Activated CD4-positive, CD25-positive, alpha-beta regulatory T cell (primary cell): ENCODE measurements at places on chromosomes 16 and 17.

DNA sequence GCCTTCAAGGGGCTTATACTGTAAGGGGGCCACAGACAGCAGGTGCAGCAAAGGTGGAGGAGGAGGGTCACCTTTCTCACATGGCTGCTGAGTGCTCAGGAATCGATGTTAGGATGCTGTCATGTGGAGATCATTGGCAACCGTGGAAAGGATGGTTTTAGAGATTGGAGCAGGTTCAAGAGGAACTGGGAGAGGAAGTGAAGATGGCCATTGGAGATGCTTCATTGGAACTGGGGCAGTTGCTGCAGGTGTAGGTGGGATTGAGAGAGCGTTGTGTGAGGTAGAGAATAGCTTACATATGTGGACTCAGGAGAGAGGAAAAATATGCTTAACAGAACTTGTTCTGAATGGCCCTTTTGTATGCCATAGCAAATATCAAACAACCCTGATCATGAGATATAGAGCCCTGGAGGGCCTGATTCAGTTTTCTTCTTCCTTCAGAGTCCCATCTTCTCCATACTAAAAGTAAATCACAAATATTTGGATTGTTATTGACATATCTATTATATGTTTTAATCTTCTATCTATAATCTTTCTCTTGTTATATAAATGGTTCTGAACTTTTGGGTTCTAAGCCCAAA lies 40.8 kb downstream of the LDHD start:
- DNase-seq = no peak

DNA sequence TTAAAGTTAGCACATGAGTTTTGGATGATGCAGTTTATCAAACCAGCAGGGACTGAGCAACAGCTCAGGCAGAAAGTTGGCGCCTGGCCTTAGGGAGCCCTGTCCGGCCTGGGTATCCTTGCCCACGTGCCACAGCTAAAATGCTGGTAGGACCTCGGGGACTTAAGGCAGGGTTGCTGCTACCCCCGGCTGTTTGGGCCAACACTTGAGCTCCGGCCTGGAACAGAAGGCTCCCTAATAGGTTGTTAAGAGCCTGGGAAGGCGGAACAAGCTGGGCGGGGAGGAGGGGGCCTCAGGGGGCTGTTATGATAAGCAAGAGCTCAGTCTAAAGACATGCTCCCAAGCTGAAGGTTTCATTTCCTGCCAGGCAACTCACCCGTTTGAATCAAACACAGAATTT lies 39.7 kb downstream of the CUEDC1 start:
- DNase-seq = no peak

GRCh38 chr16:14489460-14489859 lies 140.6 kb downstream of the PARN start:
- DNase-seq = no peak

GRCh38 chr16:67240506-67240905 lies 6.8 kb downstream of the FHOD1 start:
- DNase-seq = no peak

GRCh38 chr17:74153821-74154430 lies 49.6 kb upstream of the RPL38 start:
- no peak for DNase-seq

DNA sequence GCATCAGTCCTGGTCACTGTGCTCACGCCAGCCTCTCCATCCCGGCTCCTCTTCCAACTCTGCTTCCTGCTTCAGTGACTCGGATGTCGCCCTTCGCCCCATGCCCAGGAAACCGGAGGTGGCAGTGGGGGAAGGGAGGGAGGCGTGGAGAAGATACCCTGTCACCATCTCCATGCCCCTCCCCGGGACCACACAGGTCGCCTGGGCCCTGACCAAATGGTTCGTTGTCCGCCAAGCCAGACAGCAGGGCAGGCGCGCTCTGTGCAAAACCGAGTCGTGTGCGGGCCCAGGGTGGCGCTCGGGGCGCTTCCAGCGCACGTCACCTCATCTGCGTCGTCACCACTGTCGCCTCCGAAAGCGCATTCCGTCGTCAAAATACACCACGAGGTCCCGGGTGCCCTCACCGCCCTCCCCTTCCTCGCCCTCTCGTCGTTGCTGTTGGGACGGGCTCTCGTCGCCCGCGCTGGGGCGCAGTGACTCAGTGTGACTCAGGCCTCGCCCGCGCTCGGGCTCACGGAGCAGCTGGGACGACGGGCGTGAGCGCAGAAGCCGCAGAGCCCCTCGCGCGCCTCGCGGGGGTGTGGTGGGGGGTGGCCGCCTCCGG lies 39.2 kb downstream of the ZNF778 start:
- peak; percentile 59 for DNase-seq

DNA sequence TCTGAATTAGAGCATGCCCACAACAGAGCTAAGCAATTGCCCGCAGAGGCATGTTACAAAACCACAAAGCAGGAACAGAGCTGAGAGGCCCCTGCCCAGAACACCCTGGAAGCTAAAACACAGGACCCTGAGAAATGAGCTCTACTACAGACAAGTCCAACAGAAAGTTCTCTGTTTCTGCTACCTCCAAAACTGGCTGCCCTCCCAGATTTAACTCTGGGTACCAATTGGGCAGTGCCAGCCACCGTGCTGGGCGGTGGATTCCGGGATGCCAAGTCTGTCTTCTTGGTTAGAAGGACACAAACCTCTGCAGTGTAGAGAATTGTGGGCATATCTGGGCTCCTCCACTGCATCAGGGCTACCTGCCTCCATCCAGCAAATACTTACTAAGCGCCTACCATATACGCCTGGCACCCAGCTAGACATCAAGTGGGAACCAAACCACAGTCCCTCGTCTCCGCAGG lies 1.0 kb downstream of the CMTM4 start:
- no peak for DNase-seq

GRCh38 chr16:67384778-67385510 lies 8.4 kb downstream of the TPPP3 start:
- DNase-seq = no peak

DNA sequence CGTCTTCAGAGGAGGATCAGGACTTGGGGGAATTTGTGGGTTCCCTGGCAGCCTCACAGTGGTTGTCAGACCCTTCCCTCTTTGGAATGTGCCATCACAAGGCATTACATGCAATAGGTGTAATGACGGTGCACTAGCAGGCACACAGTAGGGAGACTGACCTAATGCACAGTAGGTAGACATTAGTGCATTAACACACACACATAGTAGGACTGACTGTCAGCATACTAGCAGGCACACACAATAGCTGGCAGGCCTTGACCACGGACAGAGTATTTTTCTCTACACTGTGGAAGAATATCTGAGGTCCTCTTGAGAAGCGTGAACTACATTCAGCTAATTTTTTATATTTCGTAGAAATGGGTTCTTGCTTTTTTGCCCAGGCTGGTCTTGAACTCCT lies 10.9 kb upstream of the UBALD2 start:
- DNase-seq = no peak

DNA sequence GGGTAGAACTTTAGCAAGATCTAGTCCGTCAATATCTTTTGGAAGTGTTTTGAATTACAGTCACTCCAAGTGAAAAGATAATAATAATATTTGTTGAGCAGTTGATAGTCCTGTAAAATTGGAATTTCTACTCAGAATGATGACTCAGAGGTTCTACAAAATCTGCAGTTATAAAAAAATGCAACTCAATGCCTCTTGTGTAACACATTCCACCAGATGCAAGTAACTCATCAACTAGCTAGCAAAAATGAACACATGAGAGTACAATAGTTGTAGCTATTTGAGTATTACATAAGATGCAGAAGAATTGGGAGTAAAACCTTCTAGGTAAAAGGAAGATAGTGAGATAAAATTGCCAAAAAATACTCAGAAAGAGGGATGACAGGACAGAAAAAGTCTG lies 177.2 kb downstream of the CDH8 start:
- DNase-seq = no peak

GRCh38 chr17:7060165-7060891 lies 16.4 kb upstream of the SLC16A11 start:
- no peak for DNase-seq

GRCh38 chr17:9175700-9176467 lies 154.6 kb downstream of the NTN1 start:
- DNase-seq = no peak

GRCh38 chr17:74497471-74497870 lies 31.0 kb downstream of the CD300A start:
- DNase-seq = no peak

GRCh38 chr17:75178453-75178852 lies 4.3 kb downstream of the SUMO2 start:
- no peak for DNase-seq

DNA sequence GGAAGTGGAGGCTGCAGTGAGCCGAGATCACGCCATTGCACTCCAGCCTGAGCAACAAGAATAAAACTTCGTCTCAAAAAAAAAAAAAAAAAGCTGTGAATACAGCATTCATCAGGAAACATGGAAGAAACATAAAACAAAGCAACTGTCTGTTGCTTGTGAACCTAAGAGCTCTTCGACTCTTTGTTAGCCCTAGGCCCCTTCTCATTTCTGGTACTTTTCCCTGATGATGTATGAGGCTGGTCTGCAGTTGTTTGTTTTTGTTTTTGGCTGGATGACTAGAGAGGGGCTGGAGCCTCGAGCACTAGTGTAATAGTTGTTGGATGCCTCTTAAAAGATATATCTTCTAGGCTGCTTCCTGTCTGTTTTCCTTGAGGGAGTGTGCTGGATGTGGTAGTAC lies 113.5 kb downstream of the MAP2K6 start:
- DNase-seq = no peak

DNA sequence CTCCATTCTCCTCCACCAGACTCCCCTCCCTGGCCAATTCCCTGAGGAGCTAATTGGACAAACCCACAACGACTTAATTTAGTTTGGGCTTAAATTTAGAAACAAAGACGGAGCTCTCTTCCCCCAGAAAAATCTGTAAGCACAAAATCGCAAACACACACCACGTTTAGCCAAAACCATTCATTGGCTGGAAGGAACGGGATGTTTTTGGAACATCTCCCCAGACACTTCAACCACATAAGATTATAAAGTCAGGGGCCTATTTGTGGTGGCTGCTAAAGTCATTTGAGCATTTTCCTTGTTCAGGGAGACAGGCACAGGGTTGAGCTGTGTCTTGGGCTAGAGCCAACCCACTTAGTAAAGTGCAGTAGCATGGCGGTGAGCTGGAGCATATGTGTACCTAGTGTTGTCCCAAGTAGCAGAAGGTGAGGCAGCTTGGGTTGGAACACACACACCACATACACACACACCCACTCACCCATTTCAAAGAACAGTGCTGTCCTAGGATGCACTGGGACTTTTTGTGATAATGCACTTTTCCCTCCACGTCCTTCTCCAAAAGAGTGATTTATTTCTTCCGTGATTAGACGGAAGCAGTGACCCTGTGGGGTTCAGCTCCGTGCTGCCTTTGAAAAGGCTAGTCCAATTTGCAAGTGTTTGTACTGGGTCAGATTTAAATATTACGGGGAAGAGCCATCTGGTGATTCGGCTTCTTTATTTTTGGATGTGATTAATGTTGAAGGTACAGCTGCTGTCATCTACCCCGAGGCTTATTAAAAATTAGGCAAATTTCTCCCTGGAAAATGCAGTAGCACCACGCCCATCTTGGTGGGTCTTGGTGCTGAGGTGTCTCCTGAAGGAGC lies 32.2 kb downstream of the ELAC2 start:
- no peak for DNase-seq

DNA sequence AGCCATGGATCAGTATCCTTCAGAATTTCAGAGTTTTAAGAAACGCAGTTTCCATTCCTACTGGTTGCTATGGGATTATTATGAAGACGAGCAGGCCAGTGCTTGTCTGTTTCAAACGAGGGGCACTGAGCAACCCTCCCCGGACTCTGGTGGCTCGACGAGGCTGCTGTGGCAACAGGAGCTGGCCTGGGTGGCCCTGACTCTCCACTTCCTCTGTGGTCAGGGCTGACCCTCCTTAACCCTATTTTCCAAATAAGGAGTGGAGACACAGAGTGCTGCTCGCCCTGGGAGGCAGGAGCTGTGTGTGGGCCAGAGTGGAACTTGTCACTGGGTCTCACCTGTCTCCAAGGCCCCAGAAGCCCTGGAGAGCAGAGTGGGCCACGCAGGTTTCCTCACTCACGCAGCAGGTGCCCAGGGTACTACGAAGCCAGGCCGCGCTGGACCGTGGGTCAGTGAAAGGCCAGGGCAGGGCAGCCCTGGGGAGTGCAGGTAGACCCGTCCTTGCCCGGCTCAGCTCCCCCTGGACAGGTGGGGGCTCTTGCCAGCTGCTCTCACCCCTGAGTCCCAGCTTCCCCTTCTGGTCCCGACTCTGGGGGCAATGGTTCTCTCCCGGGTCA lies 3.3 kb downstream of the GALNS start:
- no peak for DNase-seq

GRCh38 chr16:17233318-17234002 lies 237.3 kb downstream of the XYLT1 start:
- DNase-seq = no peak

DNA sequence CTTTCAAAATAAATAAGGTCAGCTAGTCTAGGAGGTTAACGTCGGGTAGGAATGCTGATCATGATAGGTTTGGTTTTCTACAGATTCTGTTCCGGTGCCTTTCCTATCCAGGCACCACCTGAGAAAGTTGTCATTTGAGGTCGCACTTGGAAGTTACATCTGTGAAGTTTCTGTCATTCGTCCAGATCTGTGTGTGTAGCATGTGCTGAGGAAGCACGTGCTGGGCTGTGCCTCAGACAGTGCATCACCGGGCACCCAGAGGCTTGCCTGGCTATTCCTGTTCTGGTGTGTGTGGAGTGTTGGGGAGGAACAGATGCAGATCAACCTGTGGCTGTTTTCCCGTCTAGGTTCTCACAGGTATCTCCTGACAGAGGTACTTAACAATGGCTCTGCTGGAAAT lies 42.6 kb downstream of the DNAJA2 start:
- no peak for DNase-seq

- no peak for DNase-seq
Measured at GRCh38 chr16:4753227-4753626, 13.7 kb downstream of the ZNF500 start.

DNA sequence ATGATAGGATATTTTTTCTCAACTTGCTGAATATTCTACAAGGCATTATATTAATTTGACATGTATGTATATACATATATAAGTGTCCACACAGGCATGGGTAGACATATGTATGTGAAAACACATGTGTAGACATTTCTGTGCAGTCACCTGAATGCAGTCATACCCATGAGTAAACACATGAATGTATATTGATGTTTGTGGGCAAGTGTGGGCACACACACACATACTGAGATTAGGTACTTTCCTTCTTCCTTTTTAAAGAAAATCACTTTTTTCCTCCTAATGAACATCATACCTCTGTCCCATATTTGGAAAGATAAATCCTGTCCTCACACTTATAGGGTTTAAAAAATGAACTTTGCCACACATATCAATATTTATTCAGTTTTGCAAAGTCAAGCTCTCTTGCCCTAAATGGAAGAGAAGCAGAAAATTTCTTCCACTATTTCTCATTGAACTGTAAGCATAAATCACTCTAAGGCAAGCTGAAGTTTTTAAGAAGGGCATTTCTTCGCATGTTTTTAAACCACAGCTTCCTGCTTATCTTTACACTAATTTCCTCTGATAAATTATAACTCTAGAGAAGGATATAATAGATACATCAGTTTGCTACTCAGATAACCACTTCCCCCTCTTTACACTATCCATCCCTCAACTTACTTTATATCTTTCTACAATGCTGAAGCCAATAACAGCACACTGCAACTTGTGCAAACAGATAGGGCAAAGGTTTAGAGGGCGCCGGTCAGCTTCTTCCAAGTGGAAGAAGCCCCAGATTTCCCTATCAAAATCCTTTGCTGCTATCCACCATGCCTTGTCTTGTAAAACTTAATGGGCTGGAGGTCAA lies 49.6 kb upstream of the LRRC37A3 start:
- DNase-seq = no peak
